ENCODE measurements at places on chromosomes 4 and X. TPM values are rescaled to one million over a fixed set of nuclear protein-coding genes. Genes with fewer than 3 reads are reported as not detected.

The NSUN7 gene
- total RNA-seq, result 1.2 TPM

The CSAG1 gene
- total RNA-seq, result not detected

The INTU gene
- total RNA-seq, result 3.3 TPM

The COMMD8 gene
- 54.2 TPM for total RNA-seq

The IL2RG gene
- total RNA-seq, result 1.4 TPM

The CDX4 gene
- not detected for total RNA-seq

The SLC25A6 gene
- total RNA-seq, result 121 TPM

The HSD17B13 gene
- total RNA-seq, result 0.10 TPM

Measured in A172 (cell line).